ENCODE measurements at places on chromosomes 11 and 22. TPM values are rescaled to one million over a fixed set of nuclear protein-coding genes. Genes with fewer than 3 reads are reported as not detected.

The UCP2 gene
- 80.9 TPM for total RNA-seq

The OR2AG1 gene
- not detected for total RNA-seq

The TYR gene
- total RNA-seq, result not detected

The SCUBE1 gene
- total RNA-seq, result 0.20 TPM

The KCNE3 gene
- total RNA-seq, result not detected

The FBXO3 gene
- 29.7 TPM for total RNA-seq

The CRYBA4 gene
- not detected for total RNA-seq

The ART1 gene
- not detected for total RNA-seq

The APOL5 gene
- not detected for total RNA-seq

The SYT9 gene
- total RNA-seq, result 0.13 TPM

The PDE2A gene
- total RNA-seq, result 2.2 TPM

The NOL12 gene
- 30.5 TPM for total RNA-seq

The TTC36 gene
- total RNA-seq, result not detected

The NXPE2 gene
- total RNA-seq, result not detected
